ENCODE measurements at places on chromosomes 13 and 19. TPM values are rescaled to one million over a fixed set of nuclear protein-coding genes. Genes with fewer than 3 reads are reported as not detected.

DNA sequence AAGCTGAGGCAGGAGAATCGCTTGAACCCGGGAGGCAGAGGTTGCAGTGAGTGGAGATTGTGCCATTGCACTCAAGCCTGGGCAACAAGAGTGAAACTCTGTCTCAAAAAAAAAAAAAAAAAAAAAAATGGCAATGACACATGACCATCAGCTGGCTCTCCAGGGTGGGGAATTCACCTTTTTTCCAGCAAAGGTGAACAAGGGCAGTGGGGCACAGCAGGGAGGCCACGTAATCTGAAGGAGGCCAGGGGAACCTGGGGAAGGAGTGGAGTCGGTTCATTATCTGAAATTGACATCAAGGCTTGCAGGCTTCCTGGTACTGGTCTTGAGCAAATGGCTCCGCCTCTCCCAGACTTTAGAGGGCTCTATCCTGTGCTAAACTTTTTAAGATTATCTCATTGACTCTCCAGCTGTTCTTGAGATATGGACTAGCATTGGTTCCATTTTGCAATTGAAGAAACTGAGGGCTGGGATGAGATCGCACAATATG, 28.1 kb downstream of the KEAP1 start:
- no peak for DNase-seq

GRCh38 chr19:45716359-45717130, 14.2 kb downstream of the FBXO46 start:
- DNase-seq, result no peak

- no peak for DNase-seq
Observed at GRCh38 chr19:30288911-30289310, 83.3 kb upstream of the ZNF536 start.

DNA sequence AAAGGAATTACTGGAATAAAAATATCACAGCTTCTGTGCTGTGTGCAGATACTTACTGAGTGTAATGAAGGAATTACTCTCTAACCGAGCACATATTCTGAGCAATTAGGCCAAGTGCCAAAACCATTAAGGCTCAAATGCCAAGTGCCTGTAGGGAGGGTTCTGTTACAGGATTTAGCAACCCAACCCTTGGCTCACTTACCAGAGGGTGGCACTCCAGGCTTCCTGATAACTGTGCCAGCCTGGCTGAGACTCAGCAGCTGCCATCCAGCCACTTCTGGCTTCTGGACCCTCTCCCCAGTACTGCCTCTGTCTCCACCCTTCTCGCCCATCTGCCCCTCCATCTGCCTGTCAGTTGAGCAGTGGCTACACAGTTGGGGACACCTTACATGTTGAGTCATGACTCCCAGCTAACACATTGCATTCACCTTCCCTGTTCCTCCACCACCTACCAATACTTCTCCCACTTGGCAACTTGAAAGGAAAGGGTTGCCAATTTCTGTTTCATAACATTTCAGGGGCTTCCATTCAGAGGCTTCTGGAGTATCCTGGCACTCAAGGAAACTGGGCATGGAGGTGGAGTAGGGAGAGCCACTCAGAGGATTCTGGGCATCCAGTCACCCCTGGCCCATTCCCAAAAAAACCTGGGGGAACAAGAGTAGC, 110.5 kb downstream of the COG6 start:
- DNase-seq, result peak; percentile 19

DNA sequence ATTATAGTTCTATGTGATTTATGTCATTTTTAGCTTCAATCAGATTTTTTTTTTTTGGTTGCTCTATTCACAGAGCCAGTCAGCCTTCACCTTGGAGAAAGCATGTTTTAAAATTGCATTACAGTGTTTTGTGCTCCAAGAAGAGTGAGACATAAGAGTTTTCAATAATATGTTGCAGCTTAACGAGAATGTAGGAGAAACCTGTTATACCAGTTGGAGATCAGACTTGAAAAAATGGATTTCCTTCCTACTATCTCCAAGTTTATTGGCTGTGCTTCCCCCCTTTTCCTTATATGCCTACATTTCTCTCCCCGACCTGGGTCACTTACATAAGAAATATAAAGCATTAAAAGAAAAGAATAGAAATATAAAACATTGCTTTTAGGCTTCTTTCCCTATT, 123.9 kb upstream of the ARGLU1 start:
- DNase-seq, result no peak

DNA sequence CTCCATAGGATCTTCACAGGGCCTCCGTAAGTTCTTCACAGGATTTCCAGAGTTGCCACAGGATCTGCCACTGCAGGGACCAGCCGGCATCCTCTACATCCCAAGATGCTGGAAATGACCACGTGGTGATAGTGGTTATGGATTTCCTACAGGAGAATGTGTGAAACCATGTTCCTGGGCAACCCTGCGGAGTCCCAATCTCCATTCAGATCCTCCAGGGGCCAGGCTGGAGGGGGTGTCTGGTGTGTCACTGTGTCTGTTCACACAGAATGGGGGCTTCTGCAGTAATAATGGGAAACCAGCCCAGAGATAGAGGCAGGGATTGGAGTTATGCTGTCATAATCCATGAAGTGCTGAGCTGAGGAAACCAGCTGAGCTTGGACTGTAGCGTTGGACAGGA, 8.6 kb downstream of the LILRA6 start:
- no peak for DNase-seq

DNA sequence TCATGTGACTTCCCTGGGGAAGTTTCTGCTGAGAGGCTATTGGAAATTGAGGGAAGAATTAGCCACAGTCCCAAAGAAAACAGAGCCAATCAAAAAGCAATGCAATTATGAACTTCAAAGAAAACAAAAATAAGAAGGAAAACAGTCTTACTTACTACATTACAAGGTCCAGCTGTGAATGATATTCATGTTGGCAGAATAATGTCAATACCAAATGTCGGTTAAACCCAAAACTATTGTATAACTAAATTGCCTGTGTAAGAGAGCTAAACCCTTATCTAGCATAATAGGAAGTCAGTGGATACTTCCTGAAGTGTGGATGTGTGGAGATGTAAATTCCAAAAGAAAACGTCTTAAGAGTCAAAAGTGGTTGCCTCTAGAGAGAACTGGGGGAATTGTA, 12.4 kb downstream of the KL start:
- DNase-seq, result no peak

DNA sequence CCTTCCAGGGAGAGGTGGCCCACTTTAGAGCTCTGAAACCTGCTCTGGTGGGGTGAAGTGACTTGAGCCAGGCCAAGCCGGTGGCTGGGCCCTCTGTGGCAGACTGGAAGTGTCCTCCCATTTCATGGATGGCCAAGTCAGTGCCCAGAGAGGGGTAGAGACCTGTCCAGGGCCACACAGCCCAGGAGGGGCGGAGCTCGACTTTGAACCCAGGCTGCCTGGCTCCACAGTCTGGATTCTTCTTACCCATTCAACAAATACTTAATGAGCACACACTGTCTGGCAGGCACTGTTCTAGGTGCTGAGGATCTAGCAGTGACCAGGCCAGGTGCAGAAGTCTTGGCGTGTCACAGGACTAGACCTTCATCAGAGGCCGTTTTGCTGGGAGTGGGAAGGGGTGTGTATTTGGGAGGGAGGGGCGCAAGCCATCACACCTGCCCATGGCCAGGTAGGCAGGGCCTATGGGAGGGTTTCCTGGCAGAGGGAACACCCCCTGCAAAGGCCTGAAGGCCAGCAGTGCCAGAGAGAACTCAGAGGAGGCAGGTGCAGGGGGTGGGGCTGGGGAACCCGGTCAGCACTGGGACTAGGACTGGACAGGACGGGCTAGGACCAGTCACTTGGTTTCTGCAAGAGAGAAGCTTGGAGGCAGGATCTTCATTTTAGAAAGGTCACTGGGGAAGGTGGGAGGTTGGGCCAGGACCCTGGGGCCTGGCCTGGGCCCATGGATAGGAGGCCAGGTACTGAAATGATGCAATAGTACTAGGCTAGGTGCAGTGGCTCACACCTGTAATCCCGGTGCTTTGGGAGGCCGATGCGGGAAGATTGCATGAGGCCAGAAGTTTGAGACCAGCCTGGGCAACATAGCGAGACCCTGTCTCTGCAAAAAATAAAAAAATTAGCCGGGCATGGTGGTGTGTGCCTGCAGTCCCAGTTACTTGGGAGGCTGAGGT, 31.8 kb downstream of the DNM2 start:
- DNase-seq, result no peak

GRCh38 chr19:38021352-38021751, 114.3 kb downstream of the SIPA1L3 start:
- no peak for DNase-seq

- DNase-seq, result no peak
Observed at GRCh38 chr13:60881507-60881906, 484.5 kb downstream of the TDRD3 start.

DNA sequence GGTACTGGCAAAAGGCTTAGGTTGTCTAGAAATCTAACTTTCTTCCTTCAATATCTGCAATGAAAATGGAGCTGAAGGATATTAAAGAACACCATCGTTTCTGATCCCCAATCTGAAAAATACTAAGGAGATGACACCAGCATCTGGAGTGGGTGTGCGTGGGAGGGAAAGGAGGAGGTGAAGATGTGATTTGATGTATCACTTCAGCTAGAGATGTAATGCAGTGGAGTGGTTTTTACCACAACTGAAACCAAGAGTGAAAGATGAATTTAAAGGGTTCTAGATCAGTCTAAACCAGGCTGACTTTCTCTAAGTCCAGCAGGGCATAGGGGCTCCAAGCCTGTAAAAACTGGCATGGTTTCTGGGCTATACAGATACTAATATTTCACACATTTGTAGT, 148.4 kb downstream of the AKAP11 start:
- no peak for DNase-seq

ZNF100 gene
- 20.0 TPM for total RNA-seq

DNA sequence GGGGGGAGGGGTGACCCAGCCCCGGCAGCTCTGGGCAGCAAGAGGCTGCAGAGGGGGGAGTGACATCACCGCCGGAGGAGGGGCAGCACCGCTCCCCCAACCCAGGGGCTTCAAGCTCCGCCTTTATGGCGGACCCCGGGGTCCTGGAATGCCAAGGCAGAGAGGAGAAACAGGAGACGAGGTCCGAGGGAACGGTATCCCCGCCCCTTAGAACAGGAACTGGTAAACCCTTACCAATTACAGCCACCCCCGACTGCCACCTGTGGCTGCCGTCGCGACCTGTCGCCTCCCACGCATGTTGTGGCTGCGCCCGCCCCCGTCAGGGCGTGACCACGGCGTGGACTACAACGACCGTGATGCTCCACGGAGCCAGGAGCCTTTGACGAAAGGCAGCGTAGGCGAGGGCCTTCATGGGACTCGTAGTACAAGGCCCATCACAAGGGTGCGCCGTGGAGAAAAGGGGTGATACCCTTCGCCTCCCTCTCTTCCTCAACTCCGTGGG, 4.1 kb upstream of the KCNC3 start:
- peak; percentile 97 for DNase-seq

DNA sequence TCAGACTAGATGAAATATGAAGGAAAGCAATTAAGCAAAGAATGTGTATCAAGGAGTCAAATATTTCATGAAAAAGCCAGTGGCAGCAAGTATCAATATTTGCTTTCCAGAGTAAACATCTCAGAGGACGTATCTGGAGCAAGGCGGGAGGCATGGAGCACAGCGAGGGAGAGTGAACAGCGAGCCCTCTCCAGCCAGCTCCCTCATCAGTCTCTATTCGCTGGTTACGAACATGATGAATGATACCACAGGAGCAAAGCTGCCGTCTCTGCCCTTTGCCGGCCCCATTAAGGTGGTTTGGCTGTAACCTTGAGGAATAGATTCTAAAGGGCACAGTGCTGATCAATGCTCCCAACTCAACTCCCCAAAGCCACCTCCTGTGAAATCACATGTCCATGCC, 95.8 kb downstream of the CCNA1 start:
- DNase-seq, result no peak

TMEM147 gene
- total RNA-seq, result 55.4 TPM

GPC5 gene
- total RNA-seq, result 1.4 TPM

DNA sequence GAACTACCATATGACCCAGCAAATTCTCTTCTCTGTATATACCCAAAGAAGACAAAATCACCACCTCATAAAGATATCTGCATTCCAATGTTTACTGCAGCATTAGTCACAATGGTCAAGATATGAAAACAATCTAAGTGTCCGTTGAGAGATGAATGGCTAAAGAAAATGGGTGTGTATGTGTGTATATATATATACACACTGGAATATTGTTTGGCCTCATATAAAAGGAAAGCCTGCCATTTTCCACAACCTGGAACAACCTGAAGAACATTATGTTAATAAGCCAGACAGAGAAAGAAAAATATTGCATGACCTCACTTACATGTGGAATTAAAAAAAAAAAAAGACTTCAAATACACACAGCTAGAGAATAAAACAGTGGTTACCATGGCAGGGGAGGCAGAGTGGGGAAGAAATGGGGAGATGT, 29.5 kb upstream of the RBM26 start:
- DNase-seq, result peak; percentile 65

DNA sequence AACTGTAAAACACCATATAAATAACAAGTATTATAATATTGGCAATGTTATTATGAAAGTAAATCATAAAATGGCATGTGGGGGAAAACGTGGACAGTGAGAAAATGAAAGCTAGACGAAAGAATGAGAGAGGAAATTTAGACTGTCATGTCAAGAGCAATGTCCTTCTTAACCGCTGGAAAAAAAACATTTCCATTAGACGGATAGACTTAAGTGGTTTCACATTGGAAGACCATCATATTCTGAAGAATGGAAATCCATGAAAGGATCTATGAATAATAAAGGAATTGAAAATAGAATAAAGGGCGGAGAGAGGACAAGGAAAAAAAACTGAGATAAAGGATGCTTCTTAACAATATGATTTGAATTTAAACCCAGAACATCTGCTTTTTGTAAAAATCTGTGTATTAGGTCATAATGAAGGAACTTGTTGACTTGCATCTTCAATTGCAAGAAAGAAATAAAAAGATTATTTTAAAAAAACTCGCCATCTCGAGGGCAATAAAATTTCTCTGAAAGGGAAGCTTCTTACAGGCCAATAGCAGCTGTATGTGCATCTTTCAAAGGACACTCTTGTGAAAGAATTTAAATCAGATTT, 90.6 kb downstream of the SPRY2 start:
- DNase-seq, result no peak

DNA sequence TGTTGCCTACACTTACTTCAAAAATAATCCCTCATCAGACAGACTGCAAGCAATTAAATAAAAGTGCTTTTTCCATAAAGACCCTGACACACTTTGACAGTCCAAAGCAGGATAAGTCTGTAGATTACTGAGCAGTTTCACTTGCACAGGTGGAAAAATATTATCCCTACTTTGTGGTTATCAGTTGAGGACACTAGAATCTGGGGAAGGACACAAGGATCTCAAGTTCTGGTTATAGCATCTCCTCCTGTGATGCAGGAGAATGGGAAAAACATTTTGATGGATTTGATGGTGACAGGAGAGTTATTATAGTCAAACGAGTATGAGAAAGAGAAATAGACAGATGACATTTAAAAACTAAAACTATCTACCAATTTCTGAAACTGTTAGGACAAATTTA, 122.9 kb upstream of the PCDH9 start:
- DNase-seq, result no peak

- no peak for DNase-seq
Observed at GRCh38 chr13:33971562-33971819, 153.5 kb downstream of the RFC3 start.

DNA sequence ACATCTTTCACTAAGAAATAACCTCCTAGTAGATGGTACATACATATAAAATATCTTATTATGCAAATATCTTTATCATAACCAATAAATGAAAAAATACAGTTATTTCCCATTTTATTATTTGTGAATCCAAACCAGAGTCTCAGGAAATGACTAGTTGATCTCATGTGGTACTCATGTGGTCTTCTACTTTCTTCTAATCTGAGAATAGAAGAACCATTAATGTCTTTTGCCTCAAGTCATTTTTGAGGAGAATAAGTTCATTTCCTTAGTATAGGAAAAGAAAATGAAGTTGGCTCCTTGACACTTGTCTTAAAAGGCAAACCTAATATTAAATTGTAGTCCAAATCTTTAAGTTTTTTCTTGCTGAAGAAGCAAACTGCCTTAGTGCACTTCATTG, 106.7 kb downstream of the EDNRB start:
- DNase-seq, result no peak
